Fibroblast of mammary gland (primary cell): ENCODE measurements at places on chromosomes 12 and 14.

GRCh38 chr12:26197832-26198231 lies 2.5 kb downstream of the SSPN start:
- DNase-seq, result no peak

DNA sequence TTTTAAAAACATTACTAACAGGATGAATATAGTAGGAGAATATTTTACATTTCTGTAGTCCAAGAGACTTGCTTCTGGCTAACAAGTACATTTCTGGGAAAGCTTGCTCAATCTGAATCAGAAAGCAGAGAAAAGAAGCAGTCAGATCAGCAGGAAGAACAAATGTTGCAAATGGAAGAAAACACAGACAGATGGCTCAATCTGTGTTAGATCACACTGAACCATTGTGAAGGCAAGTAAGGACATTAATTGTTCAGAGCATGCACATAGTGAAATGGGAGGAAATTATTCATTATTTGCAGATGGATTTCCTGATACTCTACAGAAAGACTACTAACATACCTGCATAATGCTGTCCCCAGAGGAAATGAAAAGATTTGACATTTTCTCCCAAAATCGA lies 65.2 kb upstream of the CNOT2 start:
- DNase-seq, result peak; percentile 35

GRCh38 chr12:72105849-72106248 lies 166.3 kb upstream of the TRHDE start:
- no peak for DNase-seq

- DNase-seq, result no peak
These were observed 239.2 kb downstream of the BCL11B start for GRCh38 chr14:99032759-99033158.

DNA sequence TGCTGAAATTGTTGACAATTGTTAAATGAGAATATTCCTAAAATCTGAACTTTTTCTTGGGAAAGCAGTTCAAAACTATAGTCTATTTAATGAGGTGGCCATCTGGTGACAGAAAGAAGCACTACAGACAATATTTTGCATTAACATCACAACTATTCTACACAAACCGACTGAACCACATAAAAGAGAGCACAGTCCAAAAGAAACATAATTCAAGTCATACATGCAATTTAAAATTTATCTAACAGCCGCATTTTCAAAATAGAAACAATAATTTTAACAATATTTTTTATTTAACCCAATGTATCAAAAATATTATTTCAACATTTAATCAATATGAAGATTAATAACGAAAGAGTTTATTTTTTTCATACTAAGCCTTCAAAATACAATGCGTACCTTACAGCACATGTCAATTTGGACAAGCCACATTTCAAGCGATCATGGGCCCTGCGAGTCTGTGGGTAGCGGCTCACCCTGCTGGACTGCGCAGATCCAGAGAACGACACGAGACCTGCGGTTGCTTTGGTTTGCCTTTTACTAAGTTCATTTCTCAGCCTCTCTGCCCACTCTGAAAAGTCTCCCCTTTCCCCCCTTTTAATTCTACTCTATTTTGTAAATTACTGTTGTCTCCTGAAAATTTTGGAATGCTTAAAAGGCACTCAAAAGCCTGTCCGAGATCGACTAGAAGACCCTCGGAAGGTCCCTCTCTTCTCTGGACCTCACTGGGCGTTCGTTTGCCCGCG lies 947 bp upstream of the LRRC9 start:
- peak; percentile 49 for DNase-seq

- DNase-seq, result no peak
These were observed 47.2 kb downstream of the ANKRD9 start for GRCh38 chr14:102462391-102462790.

- DNase-seq, result no peak
These were observed 74.6 kb upstream of the CDKN3 start for GRCh38 chr14:54322246-54322645.

DNA sequence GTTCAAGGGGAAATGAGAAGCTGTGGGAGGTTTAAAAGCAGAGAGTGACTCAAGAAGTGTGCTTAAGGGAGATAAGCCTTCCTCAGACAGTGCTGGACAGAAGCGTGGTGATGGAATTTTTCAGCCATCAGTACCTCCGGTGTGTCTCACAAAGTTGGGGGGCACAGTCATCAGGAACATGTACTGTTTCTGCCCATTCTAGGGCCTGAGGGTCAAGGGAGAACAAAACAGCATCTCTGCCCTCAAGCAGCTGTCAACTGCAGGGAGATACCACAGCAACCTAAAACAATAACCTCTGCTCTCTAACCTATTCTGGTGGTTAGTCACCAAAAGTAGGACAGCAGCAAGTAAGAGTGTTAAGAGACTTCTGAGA lies 2.0 kb upstream of the STON2 start:
- peak; percentile 67 for DNase-seq

DNA sequence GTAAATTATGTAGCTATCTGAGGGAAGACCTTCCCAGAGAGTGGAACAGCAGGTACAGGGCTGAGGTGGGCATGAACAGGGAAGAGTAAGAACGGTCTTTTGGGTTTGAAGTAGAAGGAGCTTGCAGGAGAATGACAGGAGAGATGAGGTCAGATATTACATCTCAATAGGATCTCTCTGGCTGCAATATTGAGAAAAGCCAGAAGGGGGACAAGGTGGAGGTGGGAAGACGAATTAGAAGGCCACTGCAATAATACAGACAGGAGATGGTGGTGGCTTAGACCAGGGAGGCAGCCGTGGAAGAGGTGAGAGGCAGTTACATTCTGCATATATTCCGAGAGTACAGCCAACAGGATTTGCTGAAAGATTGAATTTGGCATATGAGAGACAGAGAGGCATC lies 310.2 kb downstream of the APAF1 start:
- peak; percentile 19 for DNase-seq

DNA sequence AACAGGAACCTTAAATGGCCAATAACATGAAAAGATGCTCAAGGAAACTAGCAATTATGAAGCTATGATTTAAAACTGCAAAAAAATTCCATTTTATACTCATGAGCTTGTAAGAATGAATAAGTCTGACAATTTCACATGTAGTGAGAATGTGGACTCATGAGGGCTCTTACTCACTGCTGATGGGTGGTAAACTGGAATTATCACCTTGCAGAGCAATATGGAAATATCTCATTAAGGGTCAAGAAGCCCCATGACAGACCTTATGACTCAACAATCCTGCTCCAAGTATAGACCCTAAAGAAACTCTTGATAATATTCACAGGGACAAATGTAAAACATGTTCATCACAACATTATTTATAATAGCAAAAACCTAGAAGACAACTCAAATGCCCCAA lies 23.5 kb upstream of the SMAGP start:
- peak; percentile 60 for DNase-seq

- peak; percentile 49 for DNase-seq
These were observed 71.6 kb downstream of the ERGIC2 start for GRCh38 chr12:29309320-29309902.

GRCh38 chr12:66693901-66694513 lies 15.1 kb upstream of the GRIP1 start:
- DNase-seq, result peak; percentile 74

- no peak for DNase-seq
These were observed 140.5 kb downstream of the SMOC1 start for GRCh38 chr14:70019695-70020094.

GRCh38 chr14:61264651-61265050 lies 16.5 kb downstream of the TMEM30B start:
- DNase-seq, result no peak

DNA sequence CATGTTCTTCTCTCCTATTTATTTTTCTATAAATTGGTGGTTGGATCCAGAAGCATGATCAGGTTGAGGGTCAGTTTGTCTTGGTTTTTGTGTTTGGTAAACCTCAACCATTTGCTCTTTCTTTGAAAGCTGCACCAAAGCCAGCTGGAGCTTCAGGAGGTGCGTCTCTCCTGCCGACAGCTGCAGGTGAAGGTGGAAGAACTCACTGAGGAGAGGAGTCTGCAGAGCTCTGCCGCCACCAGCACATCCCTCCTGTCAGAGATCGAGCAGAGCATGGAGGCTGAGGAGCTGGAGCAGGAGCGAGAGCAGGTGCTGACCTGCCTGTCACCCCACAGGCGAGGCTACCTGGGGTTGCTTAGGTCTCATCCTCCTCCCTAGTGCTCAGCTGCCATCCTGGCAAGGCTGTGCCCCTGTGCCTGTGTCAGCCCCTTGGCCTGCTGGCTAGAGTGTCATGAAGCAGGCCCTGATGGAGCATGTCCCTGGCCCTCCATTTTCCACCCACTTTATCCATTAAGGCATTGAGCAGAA lies 45.0 kb downstream of the RAB35 start:
- no peak for DNase-seq

DNA sequence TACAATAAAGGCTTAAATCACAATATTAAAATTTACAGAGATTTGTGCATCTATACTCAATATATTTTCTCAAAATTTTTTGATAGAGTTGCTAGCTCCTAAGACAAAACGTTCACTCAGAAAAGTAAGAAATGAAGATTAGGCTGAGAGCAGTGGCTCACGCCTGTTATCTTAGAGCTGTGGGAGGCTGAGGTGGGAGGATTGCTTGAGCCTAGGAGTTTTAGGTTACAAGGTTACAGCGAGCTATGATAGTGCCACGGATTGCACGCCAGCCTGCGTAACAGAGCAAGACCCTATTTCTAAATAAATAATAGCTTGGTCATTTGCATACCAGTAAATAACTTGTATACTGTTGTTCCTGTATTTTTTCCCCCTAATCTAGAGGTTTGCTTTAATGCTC lies 35.0 kb upstream of the CFL2 start:
- DNase-seq, result no peak

DNA sequence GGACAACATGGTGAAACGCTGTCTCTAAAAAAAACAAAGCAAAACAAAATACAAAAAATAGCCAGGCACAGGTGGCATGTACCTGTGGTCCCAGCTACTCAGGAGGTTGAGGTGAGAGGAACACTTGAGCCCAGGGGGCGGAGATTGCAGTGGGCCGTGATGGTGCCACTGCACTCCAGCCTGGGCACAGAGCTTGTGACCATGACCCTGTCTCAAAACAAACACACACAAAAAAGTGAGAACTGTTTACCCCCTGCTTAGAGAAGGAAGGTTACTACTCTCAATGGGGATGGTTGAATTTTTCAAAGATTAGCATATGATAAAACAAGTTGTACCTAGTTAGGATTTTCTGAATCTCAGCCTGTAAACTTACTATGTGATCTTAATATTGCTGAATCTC lies 68.0 kb downstream of the ZFP36L1 start:
- DNase-seq, result no peak

GRCh38 chr14:87617079-87617478 lies 375.9 kb downstream of the GALC start:
- no peak for DNase-seq

DNA sequence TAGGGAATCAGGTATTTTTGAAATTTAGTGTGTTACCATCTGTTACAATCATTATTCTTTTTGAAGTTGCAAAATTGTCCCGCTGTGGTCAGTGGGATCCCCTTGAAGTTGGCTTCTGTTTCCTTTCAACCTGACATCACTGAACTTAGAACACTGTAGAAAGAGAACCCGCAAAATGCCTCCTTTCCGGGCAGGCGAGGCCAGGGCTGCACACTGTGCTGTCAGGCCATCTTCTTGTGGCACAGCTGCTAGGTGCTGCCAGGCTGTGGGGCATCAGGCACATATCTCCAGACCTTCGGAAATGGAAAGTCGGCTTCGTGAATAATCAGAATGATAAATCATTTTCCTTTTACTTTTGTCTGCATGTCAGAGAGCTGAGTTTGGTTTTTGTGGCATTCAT lies 103.5 kb downstream of the GLT1D1 start:
- DNase-seq, result no peak
